ENCODE measurements at places on chromosomes 13 and 19. TPM values are rescaled to one million over a fixed set of nuclear protein-coding genes. Genes with fewer than 3 reads are reported as not detected.
A peak's percentile ranks its signal among the peaks of the same experiment; 100 is the strongest.

DNA sequence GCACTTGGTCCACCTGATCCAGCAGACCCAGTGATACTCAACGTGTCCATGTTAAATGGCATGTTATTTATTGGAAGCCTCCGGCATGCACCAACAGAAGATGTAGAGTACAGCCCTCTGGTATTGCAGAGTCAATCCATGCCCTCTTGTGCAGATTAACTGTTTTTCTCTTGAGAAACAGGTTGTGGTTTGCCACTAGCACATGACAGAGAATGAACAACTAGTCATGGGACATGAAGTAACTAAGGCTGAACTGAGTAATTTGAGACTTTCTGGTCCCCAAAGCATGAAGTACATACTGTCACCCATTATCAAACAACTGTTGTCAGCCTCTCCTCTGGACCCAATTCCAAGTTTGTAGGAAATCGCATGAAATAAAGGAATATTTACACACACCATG, 3.2 kb downstream of the ZNF562 start:
- DNase-seq = no peak

ZNF333 gene
- 13.8 TPM for total RNA-seq

GRCh38 chr19:9878511-9879196, 43.5 kb downstream of the PIN1 start:
- no peak for DNase-seq

LYL1 gene
- 2.7 TPM for total RNA-seq

GRCh38 chr19:48221628-48222027, 34.1 kb downstream of the CARD8 start:
- no peak for DNase-seq

GRCh38 chr19:3178973-3179738, 587 bp downstream of the S1PR4 start:
- DNase-seq = no peak

- DNase-seq = no peak
Measured at GRCh38 chr13:77016888-77017623, 9.9 kb downstream of the FBXL3 start.

DNA sequence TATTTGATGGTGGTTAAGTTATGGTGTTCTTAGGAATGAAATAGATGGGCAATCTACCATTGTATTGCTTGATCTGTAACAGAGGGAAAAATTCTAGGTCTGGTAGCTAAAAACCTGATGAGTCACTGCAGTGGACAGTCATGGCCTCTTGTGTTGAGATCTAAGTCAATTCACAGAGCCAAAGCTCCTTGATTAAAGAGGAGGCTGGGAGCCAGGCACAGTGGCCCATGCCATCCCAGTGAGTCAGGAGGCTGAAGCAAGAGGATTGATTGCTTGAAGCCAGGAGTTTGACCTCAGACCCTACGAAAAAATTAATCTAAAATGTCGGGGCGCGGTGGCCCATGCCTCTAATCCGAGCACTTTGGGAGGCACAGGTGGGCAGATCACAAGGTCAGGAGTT, 67.1 kb upstream of the KPNA3 start:
- no peak for DNase-seq

CGB8 gene
- not detected for total RNA-seq

NLRP4 gene
- not detected for total RNA-seq

- DNase-seq = no peak
Measured at GRCh38 chr19:22882797-22883196, 50.7 kb downstream of the ZNF723 start.

GPR4 gene
- total RNA-seq = 2.4 TPM

- peak; percentile 64 for DNase-seq
Measured at GRCh38 chr13:61415058-61415721, 459 bp downstream of the PCDH20 start.
